ENCODE measurements at places on chromosomes 3 and 15.

DNA sequence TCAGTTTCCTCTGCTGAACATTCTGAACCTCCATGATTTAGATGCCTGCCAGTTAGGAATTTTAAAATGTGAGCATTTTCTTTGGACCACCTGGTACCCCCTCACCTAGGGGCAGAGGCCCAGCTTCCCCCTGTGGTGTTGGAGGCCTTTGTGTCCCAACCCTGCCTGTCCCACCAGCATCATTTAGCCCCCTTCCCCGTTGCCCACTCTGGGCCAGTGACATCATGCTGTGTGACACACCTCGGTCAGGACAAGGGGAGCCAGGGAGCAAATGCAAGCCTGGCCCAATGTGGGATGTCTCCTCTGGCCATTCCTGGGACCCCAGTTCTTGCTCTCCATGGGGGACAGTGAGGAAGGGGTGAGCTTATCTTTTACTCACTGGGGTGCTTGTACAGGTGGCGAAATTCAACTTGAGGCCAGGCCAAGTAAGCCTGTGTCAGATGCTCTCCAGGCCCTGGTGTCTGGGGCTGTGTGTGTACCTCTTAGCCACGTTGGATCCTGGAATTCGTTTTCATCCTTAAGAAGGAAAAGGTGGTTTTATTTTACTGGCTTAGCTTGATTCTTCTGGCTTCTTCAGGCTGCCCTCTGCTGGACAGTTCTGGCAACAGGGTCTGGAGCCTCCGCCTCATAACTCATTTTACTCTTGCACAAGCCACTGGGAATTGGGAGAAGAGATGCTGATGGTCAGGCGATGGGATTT lies 49.7 kb upstream of the MYZAP start:
- no peak for DNase-seq

DNA sequence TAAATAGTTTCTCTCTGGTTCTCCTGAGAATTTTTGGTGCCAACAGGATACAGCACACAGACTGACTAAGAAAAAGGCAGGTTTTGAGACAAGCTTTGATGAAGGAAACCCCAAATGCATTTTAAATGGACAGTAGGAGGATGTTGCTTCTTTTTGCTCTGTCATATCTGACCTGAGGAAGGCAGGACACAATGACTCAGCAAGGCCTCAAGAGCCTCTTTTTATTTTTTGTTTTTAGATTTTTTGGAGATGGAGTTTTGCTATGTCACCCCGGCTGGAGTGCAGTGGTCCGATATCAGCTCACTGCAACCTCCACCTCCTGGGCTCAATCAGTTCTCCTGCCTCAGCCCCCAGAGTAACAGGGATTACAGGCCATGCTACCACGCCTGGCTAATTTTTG lies 16.9 kb upstream of the KNG1 start:
- no peak for DNase-seq

DNA sequence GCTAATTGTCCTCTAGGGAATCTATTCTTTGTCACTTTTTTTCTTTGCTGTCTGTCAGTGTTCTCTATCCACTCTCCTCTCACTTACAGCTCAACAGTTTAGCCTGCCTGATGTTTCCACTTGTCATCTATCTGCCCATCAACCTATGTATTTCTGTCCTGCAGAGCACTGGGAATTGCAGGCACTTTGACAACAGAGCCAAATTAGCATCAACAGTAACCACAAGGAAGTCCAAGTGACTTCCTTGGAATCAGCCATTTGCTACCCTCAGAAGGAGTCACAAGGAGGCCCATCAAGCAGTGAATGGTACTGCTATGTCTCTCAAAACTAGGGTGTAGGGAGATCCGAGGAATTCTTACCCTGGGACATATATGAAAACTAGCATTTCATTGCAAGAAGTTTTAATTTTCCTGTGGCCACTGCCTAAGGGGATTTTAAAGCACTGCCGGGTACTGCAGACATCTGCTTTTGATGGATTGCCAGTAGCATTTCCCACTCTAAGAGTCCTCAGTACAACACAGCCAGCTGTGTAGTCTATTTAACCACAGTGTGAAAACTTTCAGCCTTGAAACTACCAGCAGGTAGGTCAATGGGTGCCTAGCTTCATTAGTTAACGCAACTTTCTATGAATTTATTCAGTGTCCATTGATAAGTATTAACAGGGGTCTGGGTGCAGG lies 898.8 kb downstream of the NTRK3 start:
- DNase-seq: no peak

DNA sequence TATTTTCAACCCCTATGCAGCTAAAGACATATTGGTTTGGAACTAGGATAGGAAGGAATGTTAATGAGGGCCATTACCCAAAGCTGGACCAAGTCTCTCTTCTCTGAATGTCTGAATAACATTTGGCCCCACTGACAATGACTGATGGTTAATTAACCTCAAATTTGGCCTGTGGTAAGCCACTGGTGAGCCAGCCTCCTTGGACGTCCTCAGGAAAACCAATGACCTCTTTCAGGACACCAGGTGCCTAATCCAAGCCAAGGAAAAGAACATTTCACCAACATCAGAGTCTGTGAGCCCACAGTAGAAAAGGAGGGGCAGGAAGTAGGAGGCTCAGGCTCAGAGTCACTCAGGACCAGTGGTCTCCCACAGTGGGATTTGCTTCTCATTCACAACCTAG lies 56.4 kb upstream of the ETV5 start:
- no peak for DNase-seq

- DNase-seq: no peak
Measured at GRCh38 chr3:178084938-178085816, 451.1 kb upstream of the KCNMB2 start.
